Activated CD4-positive, alpha-beta memory T cell treated with anti-CD3 and anti-CD28 coated beads for 36 hours (primary cell): ENCODE measurements at places on chromosomes 1 and 21. TPM values are rescaled to one million over a fixed set of nuclear protein-coding genes. Genes with fewer than 3 reads are reported as not detected.

Gene LHX8
- not detected for total RNA-seq

Gene RABIF
- total RNA-seq = 10.1 TPM

Gene FBLIM1
- total RNA-seq = not detected

Gene HLCS
- 12.7 TPM for total RNA-seq

Gene SLAMF9
- total RNA-seq = not detected

Gene OR2AK2
- not detected for total RNA-seq

Gene SELP
- 0.97 TPM for total RNA-seq

Gene CR1L
- total RNA-seq = not detected

Gene PCSK9
- not detected for total RNA-seq

Gene POU3F1
- total RNA-seq = 0.26 TPM

Gene TNFRSF4
- total RNA-seq = 1,005 TPM

Gene WDR64
- total RNA-seq = not detected

DNA sequence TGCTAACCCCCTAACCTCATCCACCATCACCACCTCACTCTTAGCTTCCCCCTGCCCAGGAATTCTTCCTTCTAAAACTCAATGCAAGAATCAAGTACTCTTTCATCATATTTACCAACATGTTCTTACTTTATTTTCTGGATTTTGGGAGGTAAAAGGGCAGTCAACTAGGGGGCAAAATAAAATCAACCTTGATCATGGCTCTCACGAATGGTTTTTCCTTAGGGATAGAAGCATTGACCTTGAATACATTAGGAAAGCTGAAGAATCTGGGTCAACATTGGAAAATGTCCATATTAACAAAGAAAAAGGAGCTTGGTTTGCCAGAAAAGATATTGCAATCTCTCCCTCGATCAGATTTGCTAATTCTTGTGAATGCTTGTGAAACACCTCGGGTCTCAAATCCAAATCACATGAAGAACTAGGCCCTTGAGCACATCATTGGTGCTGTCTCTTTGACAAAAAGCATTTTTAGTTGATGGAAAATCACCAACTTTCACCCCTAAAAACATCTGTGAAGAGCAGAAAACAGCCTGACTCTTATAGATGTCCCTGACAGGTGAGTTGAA is 58.9 kb downstream of the ZC3H11B start:
- no peaks in the 10 kb centered on the region for H3K27me3 ChIP-seq
- no peak overlapping the region for H3K4me3 ChIP-seq
- H3K4me1 ChIP-seq = no peaks in the 10 kb centered on the region
- no peak overlapping the region for H3K27ac ChIP-seq
- no peak for DNase-seq

- no peak overlapping the region for H3K27ac ChIP-seq
- H3K36me3 ChIP-seq = no peaks in the 10 kb centered on the region
- no peaks in the 10 kb centered on the region for H3K4me1 ChIP-seq
- H3K27me3 ChIP-seq = peaks cover 2% of the 10 kb centered on the region
- no peak overlapping the region for H3K4me3 ChIP-seq
These were observed 152.3 kb downstream of the DMRTA2 start for GRCh38 chr1:50270926-50271325.

- H3K36me3 ChIP-seq = peaks cover 3% of the 10 kb centered on the region
- H3K4me3 ChIP-seq = no peak overlapping the region
- H3K27me3 ChIP-seq = no peaks in the 10 kb centered on the region
- H3K4me1 ChIP-seq = no peaks in the 10 kb centered on the region
These were observed 11.6 kb downstream of the CFAP410 start for GRCh38 chr21:44327603-44327974.

DNA sequence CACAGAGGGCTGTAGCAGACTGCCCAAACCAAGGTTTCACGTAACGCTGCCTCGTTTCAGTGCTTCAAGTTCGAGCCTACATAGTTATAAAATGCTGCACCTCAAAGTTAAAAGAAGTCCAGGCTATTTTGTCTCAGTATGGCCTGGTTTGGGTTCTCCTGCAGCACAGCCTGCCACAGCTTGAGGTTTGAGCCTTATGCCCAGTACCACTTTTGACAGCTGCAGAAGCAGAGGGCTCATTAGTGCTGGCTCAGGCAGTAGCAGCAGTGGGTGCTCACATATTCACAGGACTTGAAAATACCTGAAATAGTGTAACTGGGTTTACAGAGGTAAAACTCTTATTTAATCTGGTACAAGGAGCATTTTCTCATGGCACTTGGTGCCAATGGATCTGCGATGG is 15.3 kb downstream of the SPATA46 start:
- no peak for DNase-seq
- H3K27ac ChIP-seq = no peak overlapping the region
- no peaks in the 10 kb centered on the region for H3K4me1 ChIP-seq
- H3K4me3 ChIP-seq = no peak overlapping the region
- H3K36me3 ChIP-seq = no peaks in the 10 kb centered on the region
- H3K27me3 ChIP-seq = peaks cover 4% of the 10 kb centered on the region

DNA sequence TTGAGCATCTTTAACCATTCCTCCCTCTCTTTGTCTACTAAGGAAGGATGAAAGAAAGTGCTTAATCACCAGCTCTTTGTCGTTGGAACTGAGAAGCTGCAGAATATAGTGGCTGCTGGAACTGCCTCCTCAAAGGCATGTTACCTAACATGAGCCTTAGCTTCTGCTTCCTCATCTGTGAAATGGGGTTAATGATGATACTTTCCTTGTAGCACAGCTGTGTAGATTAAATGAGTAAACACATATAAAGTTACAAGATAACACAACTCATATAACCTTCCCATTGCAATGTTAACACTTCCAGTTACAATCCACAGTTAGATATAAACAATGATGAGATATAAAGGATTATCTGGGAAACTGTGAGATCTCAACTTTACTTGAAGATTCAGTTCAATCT is 48.4 kb upstream of the ZNF326 start:
- DNase-seq = no peak
- no peak overlapping the region for H3K27ac ChIP-seq
- H3K36me3 ChIP-seq = peaks cover 1% of the 10 kb centered on the region
- H3K4me3 ChIP-seq = no peak overlapping the region

- no peaks in the 10 kb centered on the region for H3K36me3 ChIP-seq
- no peak overlapping the region for H3K4me3 ChIP-seq
- H3K27me3 ChIP-seq = peaks cover 19% of the 10 kb centered on the region
- no peak for DNase-seq
These were observed 294.1 kb upstream of the SGIP1 start for GRCh38 chr1:66239834-66240233.

- no peak overlapping the region for H3K4me3 ChIP-seq
- H3K27me3 ChIP-seq = peaks cover 16% of the 10 kb centered on the region
- H3K27ac ChIP-seq = no peak overlapping the region
- H3K4me1 ChIP-seq = no peaks in the 10 kb centered on the region
- no peaks in the 10 kb centered on the region for H3K36me3 ChIP-seq
- DNase-seq = no peak
These were observed 302.8 kb downstream of the MATN1 start for GRCh38 chr1:30420519-30421050.

GRCh38 chr1:164716992-164717703 is 158.2 kb downstream of the PBX1 start:
- H3K27me3 ChIP-seq = no peaks in the 10 kb centered on the region
- DNase-seq = no peak
- no peaks in the 10 kb centered on the region for H3K4me1 ChIP-seq
- no peak overlapping the region for H3K27ac ChIP-seq
- no peak overlapping the region for H3K4me3 ChIP-seq

GRCh38 chr1:245092638-245092976 is 62.2 kb upstream of the KIF26B start:
- no peaks in the 10 kb centered on the region for H3K36me3 ChIP-seq
- no peaks in the 10 kb centered on the region for H3K4me1 ChIP-seq
- no peak for DNase-seq
- H3K27me3 ChIP-seq = no peaks in the 10 kb centered on the region

DNA sequence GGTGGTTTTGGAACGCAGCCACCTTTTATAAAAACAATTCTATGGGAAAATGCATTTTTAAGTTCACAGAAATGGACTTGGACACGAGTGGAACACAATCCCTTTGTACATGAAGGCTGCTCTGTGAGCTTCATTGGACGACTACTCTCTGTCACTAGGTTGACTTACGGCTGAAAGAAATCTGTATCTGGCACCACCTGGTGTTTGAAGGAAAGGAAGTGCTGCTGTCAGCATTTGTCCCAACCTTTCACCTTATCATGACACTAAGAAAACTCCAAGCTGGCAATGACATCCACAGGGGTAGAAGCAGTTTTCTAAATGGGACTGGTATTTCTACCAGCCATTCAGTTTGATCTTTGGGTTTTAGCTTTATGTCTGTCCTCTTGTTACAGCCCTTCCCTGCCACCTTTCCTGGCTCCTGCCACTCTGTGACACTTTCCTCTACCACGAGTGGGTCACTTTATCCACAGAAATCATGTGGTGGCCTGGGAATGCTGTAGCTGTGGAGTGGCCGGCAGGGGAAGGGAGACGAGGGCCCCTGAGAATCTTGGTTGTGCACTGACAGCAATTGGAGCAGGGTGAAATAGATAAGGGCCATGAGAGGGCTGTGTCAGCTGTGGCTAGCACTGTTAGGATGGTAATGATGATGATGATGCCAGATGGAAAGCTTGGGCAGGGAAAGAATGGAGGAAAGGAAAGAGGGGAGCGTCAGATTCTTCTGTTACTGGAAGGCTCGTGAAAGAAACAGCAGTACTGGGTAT is 85.2 kb downstream of the TBX19 start:
- DNase-seq = no peak
- peaks cover 32% of the 10 kb centered on the region for H3K4me1 ChIP-seq
- H3K36me3 ChIP-seq = no peaks in the 10 kb centered on the region
- no peak overlapping the region for H3K27ac ChIP-seq

DNA sequence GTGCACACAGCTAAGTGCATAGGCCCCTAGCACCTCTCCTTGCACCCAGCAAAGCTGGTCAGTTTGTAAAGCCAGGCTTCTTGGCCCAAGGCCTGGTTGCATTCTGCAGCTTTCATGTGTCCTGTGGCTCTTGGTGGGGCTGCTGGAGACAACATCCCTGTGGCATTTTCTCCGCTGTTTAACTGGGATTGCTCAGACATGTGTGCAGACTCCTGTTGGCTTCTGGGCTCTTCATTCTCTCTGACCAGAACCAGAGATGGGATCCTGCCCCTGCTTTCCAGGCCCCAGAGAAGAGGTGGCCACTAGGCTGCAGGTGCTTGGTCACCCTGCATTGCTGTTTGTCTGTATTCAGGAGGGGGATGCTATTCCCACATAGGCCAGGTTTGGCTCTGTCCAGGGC is 50.8 kb downstream of the FAM78B start:
- no peak for DNase-seq
- H3K4me1 ChIP-seq = no peaks in the 10 kb centered on the region
- no peak overlapping the region for H3K27ac ChIP-seq
- peaks cover 2% of the 10 kb centered on the region for H3K27me3 ChIP-seq
- no peaks in the 10 kb centered on the region for H3K36me3 ChIP-seq

DNA sequence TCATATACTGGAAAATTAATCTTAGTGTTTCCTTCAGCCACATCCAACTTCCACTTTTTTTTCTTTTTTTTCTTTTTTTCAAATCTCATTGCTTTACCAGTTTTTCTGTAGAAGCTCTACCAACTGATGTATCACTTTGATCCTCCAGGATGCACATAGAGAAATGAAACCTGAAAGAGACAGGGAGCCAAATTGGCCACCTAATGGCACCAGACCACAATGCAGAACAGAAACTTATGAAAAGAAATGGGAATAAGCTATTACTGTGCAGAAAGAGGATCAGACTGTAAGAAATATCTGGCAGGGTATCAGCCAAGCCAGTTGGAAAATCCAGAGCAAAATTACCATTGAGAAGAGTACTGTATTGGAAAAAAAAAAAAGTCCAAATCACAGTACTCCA is 1514.2 kb downstream of the MRPL39 start:
- H3K27me3 ChIP-seq = no peaks in the 10 kb centered on the region
- no peaks in the 10 kb centered on the region for H3K36me3 ChIP-seq
- H3K27ac ChIP-seq = no peak overlapping the region
- no peaks in the 10 kb centered on the region for H3K4me1 ChIP-seq

- H3K4me1 ChIP-seq = peaks cover 9% of the 10 kb centered on the region
- H3K27ac ChIP-seq = no peak overlapping the region
- H3K27me3 ChIP-seq = peaks cover 9% of the 10 kb centered on the region
These were observed 10.6 kb downstream of the RXRG start for GRCh38 chr1:165434281-165434680.

GRCh38 chr1:30661311-30661710 is 62.1 kb downstream of the MATN1 start:
- H3K36me3 ChIP-seq = no peaks in the 10 kb centered on the region
- no peak for DNase-seq
- no peak overlapping the region for H3K4me3 ChIP-seq
- no peak overlapping the region for H3K27ac ChIP-seq
- peaks cover 10% of the 10 kb centered on the region for H3K27me3 ChIP-seq

- peaks cover 43% of the 10 kb centered on the region for H3K4me1 ChIP-seq
- no peaks in the 10 kb centered on the region for H3K36me3 ChIP-seq
- no peak for DNase-seq
- H3K27me3 ChIP-seq = no peaks in the 10 kb centered on the region
- H3K27ac ChIP-seq = peak overlapping the region; percentile 81
- no peak overlapping the region for H3K4me3 ChIP-seq
These were observed 1111.7 kb upstream of the B3GALT2 start for GRCh38 chr1:194298007-194298598.

GRCh38 chr21:17736072-17736471 is 83.1 kb downstream of the C21orf91 start:
- H3K27me3 ChIP-seq = no peaks in the 10 kb centered on the region
- H3K4me3 ChIP-seq = no peak overlapping the region
- H3K36me3 ChIP-seq = no peaks in the 10 kb centered on the region
- peaks cover 4% of the 10 kb centered on the region for H3K4me1 ChIP-seq
- H3K27ac ChIP-seq = no peak overlapping the region

DNA sequence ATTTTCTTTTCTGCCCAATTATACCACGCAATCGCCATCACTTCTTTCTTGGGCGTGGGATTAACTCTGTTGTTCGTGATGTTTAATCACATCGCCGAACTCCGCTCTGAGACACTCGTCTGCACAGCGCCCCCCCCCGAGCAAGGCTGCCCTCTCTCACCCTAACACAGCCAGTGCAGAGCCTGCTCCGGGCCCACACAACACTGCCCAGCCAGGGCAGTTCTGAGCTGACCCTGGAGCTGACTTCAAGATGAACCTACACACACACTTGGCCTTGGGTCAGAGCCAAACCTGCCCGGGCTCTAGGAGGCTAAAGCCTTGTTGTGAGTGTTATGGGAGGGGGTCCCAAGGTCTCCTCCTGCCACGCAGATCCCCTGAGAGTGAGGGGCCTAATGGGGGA is 64.6 kb upstream of the LRP8 start:
- H3K4me1 ChIP-seq = peaks cover 2% of the 10 kb centered on the region
- no peak overlapping the region for H3K4me3 ChIP-seq
- DNase-seq = no peak
- H3K27ac ChIP-seq = no peak overlapping the region

DNA sequence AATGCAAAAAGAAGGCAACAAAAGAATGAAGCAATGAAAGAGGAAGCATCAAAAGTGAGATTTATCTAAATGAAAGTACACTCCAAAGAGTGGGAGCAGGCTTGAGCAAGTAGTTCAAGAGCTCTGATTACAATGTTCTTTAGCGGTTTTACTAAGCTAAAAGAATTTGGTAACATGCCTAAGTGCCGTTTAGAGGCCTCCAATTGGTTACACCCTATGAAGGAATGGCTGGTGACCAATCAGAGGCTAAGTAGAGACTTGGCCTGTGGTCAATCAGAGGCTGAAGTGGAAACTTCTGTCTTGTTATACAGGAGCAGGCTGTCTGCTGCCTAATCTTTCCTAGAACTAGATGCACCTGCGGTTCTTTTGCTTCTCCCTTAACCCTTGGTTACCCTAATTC is 59.1 kb downstream of the PTGFR start:
- no peaks in the 10 kb centered on the region for H3K4me1 ChIP-seq
- no peaks in the 10 kb centered on the region for H3K36me3 ChIP-seq
- no peak for DNase-seq
- no peak overlapping the region for H3K4me3 ChIP-seq
- H3K27me3 ChIP-seq = peaks cover 5% of the 10 kb centered on the region

- no peaks in the 10 kb centered on the region for H3K27me3 ChIP-seq
- H3K4me3 ChIP-seq = no peak overlapping the region
- peaks cover 4% of the 10 kb centered on the region for H3K4me1 ChIP-seq
- peak; percentile 71 for DNase-seq
- no peaks in the 10 kb centered on the region for H3K36me3 ChIP-seq
These were observed 10.0 kb downstream of the SCNN1D start for GRCh38 chr1:1290238-1290731.
